Caudate nucleus (tissue), 63 donors: ENCODE measurements at places on chromosomes 12 and 14.

DNA sequence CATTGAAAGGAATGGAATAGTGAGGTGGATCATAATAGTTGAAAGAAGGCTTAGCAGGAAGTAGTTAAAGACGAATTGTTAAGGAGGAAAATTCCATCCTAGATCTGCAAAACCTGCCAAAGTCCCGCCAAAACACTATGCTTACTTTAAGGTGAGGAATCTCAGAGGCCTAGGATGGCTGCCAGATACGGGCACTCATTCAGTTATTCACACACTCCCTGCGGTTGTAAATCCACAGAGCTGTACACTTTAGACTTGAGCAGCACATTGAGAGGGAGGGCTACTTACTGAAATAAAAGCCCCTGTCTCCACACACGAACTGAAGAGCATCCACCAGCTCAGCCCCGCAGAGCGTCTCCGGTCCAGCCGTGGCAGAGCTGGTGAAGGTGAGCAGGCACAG lies 5.0 kb downstream of the IGF1 start:
- DNase-seq, result no peak

DNA sequence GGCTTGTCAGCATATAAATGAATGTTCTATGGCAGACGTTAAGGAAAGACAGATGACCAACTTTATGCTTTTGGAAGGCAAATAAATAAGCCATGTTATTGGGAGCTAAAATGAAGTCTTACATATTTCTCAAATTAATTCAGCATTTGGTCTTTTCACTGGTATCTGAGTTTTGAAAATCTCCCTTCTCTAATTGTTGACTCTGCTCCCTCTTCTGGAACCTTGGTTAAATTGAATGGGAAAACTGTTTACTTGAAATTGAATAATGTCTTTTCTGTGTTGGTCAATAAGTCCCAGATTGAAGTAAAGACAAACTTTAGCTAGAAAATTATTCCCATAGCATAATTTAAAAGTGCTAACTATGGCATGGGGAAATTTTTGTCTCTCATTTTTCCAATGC lies 38.7 kb downstream of the LGR5 start:
- DNase-seq, result no peak

DNA sequence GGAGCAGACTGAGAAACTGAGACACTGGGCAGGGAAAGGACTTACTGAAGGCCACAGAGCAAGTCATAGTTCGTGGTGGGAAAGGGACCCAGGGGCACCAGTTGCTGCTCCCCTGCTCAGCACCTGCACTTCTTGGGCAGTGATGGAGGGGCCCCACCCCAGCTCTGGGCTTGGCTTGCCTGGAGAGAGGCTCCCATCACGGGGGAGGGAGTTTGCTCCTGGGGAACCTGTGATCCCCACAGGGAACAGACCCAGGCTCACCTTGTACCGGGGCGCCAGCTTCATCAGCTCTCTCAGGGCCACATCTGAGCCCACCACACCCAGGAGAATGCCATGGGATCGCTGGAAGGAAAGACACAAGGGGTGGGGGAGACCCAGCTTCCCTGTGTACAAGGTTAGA lies 39.8 kb downstream of the CACNA2D4 start:
- DNase-seq, result no peak

DNA sequence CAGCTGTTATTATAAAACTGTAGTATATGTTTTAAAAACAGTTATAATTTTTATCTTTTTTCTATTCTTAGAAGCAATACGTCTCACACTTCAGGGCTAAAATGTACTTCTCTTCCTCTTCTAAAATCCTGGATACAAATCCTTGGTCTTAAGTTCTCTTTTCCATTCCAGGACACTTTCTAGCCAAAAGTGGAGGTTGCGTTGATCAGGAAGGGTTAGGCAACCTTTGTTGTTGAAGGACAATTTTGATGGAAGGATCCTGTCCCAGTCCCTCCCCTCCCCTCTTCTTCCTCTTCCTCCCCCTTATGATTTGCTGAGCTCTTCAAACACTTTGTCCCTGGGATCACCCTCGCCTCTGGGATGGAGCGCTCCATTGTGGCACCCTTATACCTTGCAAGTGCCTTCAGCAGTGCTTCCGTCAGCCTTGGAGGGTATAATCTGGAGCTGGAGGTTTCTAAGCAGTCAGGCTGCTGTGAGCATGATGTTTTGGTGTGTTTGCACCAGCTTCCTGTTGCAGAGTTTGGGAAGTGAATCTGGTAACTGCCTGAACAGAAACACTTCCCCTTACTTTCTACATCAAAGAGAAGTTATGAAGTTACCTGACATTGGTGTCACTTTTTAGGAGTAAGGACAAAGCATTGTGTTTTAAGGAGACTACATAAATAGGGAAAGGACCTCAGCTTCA lies 87.4 kb upstream of the SLC38A2 start:
- DNase-seq, result no peak

DNA sequence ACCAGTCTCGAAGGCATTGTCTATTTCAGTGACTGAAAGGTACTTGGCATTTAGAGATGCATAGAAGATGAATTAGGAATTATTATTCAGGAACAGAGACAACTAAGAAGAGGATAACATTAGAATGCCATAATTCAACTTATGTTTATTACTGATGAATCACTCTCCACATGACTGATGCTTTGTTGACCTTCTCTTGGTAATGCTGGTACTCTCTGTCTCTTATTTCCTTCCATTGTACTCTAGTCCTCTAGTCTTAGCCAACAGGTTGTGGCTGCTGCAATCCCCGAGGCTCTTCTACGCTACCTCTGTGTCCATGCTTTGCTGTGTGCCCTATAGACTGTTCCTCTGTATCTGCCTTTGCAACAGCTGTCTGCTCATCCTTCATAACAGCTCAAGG lies 652.9 kb downstream of the NRXN3 start:
- no peak for DNase-seq

GRCh38 chr12:18591473-18591872 lies 146.3 kb downstream of the PLCZ1 start:
- no peak for DNase-seq

DNA sequence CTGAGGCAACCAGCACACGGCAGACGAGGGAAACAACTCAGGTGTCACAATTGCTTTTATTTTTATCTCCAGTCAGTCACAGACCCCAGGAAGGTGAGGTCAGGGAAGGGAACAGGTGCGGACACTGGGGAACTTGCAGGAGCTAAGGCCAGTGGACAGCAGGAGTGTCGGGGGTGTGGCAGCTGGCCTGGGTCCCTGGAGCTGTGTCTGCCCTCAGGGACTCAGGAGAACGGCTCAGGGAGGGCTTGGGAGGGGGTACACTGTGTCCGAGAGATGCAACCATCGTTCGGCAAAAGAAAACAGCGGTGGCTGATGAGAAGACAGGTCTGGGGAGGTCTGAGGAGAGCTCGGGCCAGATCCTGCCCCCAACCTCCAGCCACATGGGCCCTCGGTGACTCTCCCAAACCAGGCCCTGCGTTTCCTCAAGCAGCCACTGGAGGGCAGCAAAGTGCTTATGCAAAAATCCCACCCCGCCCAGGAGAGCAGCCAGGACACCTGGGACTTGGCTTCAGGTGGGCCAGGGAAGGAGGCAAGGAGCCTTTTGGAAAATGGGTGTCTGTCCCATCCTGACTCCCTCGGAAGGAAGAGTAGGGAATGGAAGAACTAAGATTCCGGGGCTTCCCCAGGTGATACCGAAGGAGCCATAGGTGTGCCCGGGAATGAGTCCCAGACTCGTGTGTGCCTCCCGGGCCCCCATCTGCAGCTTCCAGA lies 24.1 kb upstream of the BCDIN3D start:
- peak; percentile 55 for DNase-seq
